ENCODE measurements at places on chromosomes 12 and 14. TPM values are rescaled to one million over a fixed set of nuclear protein-coding genes. Genes with fewer than 3 reads are reported as not detected.

- DNase-seq: no peak
Measured at GRCh38 chr12:92146497-92147224, 1.0 kb upstream of the BTG1 start.

DNA sequence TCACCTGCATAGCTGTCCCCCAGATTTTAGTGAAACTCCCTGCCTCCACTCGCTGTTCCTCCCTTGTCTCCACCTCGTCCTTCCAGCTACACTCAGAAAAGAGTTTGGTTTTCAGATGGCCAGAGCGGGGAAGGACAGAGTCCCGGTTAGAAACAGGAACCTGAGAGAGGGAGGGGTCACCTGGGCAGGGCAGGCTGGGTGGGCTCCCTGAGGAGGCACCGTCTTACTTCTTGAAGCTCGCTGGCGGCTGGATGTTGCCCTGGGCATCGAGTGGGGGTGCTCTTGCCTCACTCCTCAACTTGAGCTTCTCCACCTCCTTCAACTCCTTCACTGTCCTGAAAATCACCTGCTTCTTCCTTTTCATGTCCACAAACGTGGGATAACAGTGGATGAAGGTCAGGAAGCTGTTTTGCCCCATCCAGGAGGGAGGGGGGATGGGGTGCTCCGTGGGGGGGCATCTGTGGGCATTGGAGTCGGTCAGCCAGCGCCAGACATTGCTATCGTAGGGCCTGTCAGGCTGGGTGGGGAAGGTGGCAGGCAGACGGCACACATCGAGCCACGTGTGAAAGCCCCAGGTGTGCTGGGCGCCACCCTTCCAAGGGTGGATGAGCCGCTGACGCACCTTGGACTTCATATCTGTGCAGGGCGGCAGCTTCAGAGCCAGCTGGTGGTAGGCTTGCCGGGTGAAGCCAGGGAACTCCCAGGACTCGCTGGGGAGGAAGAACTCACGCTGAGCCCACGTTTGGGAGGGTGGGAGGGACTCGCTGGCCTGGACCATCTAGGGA is 2.0 kb downstream of the TEX52 start:
- no peak for DNase-seq

DNA sequence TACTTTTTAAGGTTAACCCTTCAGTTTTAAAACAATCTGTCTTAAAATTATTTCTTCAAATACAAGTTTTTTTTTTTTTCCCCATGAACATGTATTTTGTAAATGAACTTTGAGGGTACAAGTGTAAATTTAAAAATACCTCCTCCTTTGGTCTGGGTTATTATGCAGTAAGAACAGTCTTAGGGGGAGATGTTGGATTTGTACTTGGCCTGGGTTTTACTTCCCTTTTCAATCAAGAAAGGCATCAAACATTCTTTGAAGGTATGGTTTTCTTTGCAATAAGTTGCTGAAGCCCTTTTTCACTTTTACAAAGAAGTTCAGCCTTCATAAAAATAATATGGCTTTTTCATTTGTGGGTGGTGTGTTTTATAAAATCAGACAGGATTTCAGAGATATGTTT is 20.5 kb downstream of the WBP11 start:
- DNase-seq: no peak

DNA sequence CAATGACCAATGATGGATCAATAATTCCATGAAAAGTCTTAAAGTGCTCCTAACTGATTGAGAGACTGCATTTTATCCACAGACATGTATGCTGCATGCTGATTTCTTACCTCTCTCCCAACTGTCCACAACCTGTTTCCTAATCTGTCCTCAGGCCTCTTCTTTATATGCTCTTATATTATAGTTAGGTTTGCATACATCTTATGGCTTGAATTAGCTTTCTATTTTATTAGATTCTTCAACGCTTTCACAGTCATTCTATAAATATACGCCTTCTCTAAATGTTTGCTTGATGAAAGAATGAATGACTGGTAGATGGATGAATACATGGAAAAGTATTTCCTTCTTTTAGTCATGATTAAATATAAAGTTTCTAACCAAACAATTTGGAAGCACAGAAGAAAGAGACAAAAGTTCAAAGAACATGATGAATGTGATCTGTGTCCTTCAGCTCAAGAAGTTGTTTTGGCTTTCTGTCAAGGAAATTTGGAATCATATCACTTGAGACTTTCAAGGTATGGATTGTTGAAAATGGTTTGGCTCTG is 91.8 kb upstream of the NPAS3 start:
- no peak for DNase-seq

Gene SDSL
- 2.1 TPM for total RNA-seq

GRCh38 chr14:74292061-74292460 is 10.7 kb downstream of the ABCD4 start:
- no peak for DNase-seq

Data from omental fat pad (tissue), 4 donors.